Chondrocyte (in vitro differentiated cells): ENCODE measurements at places on chromosomes 11 and 22. TPM values are rescaled to one million over a fixed set of nuclear protein-coding genes. Genes with fewer than 3 reads are reported as not detected.

DNA sequence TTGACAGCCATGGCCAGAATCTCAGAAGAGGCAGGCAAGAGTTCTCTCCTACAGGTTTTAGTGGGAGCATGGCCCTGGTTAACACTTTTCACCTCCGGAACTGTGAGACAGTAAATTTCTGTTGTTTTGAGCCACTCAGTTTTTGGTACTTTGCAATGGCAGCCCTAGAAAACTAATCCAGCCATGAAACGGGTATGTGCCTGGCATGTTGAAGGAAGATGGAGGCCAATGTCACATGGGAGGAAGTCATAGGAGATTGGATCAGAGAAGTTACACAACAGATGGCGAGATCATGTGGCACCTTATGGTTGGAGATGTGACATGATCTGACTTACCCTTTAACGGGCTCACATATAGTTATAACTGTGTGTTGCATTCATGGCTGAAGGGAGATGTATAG lies 63.2 kb upstream of the EED start:
- DNase-seq, result no peak

DNA sequence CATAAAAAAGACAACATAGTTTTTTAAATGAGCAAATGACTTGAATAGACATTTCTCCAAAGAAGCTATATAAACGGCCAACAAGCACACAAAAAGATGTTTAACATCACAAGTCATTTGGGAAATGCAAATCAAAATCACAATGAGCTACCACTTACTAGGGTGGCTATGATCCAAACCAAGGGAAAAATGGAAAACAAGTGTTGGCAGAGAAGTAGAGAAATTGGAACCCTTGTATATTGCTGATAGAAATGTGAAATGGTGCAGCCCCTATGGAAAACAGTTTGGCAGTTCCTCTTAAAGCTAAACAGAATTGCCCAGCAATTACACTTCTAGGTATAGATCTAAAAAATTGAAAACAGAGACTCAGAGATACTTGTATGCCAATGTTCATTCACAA lies 29.0 kb downstream of the PAMR1 start:
- no peak for DNase-seq

The OR51M1 gene
- total RNA-seq, result not detected in 3 replicates

The PRRG4 gene
- not detected in 3 replicates for total RNA-seq

The SCN3B gene
- total RNA-seq, result 0.15 to 0.62 TPM (median 0.45 TPM) in 3 replicates
